ENCODE measurements at places on chromosomes 4 and X. TPM values are rescaled to one million over a fixed set of nuclear protein-coding genes. Genes with fewer than 3 reads are reported as not detected.

DNA sequence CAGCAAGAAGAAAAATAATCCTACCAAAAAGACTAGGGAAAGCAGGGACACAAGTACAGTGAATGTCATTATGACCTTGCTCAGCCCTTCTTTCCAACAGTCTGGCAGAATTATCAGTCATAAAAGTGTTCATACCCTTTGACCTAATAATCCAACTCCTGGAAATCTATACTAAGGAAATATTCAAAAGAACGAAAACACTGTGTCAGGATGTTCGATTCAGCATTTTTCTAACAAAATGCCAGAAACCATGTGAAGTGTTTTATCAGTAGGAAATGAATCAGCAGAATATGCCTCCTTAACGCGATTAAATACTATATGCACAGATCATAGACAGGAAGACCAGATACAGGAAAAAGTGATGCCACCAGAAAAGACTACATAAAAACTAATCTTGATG, 16.2 kb upstream of the S100G start:
- no peak for DNase-seq

- no peak for DNase-seq
Measured at GRCh38 chrX:46168254-46168653, 377.0 kb downstream of the ZNF674 start.

GRCh38 chrX:101417981-101418841, 10.2 kb downstream of the HNRNPH2 start:
- peak; percentile 69 for DNase-seq

- DNase-seq: no peak
Measured at GRCh38 chr4:40205259-40206198, 8.7 kb downstream of the RHOH start.

TMPRSS11E gene
- 3.5 TPM for total RNA-seq

- DNase-seq: no peak
Measured at GRCh38 chr4:70709611-70710205, 12.1 kb upstream of the RUFY3 start.

MXRA5 gene
- total RNA-seq: 2.8 TPM

DNA sequence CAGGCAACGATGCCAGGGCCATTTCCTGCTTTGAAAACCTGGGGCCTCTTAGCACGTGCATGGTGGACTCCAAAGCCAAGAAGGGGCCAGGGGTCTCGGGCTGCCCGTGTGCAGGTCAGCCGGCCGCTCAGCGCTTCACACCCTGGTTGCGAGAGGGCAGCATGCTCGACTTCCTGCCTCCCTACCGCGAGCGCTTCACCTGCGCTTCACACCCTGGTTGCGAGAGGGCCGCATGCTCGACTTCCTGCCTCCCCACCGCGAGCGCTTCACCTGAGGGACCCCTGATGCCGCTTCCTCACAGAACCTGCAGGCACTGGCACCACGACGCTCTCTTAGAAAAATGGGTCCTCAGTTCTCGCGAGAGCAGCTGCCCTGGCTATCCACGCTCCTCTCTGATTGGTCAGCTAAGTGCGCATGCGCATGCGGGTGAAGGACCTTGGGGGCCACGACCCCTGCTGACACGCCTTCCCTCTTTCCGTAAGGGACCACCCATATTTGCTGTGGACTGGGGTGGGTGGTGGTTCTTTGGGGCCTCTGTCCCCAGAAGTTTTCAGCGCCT, at the start of gene FAM9A:
FAM9A (minus strand) TSS at position 343 of the 559 bp plus-strand sequence. CDS start 1,212 bp downstream, outside the sequence.
- no peak for DNase-seq

Data from WTC11 (cell line).